Keratinocyte (primary cell): ENCODE measurements at places on chromosomes 4 and X.

- no peak for DNase-seq
These were observed 397.1 kb upstream of the FAM241A start for GRCh38 chr4:111748157-111748556.

DNA sequence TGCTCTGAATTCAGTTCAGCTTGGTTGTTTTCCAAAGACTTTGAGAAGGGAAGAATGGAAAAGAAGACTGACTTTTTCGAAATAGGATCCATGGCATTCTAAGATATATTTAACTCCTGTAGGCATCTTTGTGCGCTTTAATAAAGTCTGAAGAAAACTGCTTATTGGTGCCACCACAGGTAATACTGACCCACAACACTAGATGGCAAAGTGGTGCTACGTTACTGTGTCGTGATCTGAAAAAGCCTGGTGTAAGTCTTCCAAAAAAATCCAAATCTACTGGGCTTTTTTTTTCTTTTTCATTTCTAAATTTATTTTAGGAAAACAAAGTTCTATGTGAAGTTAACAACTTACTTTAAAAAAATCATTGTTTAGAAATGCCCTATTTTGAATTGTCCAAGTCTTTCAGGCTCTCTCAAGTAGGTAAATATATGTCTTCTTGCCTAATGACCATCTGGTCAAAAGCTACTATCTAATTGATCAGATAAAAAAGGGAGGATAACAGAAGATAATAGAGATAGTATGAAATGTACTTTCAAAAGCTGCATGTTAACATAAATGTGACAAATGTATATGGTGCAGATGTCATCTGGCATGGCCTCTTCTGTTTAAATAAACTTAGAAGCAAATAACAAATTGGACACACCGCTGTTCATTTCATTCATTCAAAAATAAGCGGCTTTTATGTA is 47.0 kb upstream of the MID1IP1 start:
- DNase-seq = peak; percentile 13

DNA sequence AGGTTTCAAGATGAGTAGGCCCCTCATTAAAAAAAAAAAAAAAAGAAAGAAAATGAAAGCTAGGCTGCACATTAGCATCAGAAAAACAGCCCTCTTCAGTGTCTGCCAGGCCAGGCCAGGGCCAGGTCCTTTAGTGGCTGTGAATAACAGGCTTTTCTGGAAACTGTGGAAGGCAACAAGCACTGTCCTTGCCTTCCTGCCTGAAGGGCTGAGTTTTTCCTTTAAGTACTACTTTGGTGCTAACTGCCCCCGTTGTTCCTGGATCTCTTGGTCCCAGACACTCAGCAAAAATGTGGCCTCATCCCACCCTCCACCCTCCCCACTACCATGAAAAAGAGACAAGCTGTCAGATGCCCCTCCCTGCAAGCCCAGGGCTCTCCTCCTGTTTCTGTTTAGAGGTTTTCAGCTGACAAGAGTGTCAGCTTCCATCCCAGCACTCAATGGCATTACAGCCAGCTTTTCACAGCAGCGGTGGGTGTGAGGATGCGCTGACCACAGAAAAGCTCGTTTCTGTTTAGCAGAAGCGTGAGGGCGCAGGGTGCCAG is 174.2 kb downstream of the NHS start:
- DNase-seq = no peak

GRCh38 chr4:80007745-80008149 is 65.3 kb downstream of the ANTXR2 start:
- no peak for DNase-seq

- no peak for DNase-seq
These were observed 8.4 kb downstream of the C4orf54 start for GRCh38 chr4:99649208-99649607.

DNA sequence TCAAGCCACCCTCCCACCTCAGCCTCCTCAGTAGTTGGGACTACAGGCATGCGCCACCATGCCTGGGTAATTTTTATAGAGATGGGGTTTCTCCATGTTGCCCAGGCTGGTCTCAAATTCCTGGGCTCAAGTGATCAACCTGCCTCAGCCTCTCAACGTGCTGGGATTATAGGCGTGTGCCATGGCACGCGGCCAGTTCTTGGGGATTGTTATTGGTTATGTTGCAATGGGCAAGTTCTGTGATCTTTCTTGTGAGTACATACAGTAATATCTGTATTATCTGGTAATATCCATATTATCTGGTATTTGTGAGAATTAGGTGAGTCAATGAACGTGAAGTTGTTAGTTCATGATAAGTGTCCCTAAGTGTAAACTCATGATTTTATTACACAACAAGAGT is 90.3 kb upstream of the TBL1X start:
- no peak for DNase-seq

- DNase-seq = no peak
These were observed 26.9 kb downstream of the XK start for GRCh38 chrX:37712458-37712857.

GRCh38 chr4:146285037-146285436 is 70.7 kb downstream of the REELD1 start:
- DNase-seq = no peak

DNA sequence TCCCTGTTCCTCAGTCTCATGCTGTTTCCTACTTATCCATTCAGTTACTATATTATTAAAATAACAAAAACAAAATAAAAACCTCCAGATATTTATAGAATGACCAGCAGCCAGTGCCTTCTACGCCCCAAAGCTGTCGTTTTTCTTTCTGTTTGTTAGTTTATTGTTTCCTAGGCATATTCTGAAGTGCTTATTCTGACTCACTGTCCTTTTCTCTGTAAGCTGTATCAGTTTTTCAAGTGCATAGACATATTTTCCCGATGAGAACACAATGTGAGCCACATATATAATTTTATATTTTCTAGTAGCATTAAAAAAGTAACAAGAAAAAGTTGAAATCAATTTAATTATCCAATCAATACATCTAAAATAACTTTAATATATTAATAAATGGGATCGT is 2158.6 kb upstream of the TENM3 start:
- DNase-seq = no peak

DNA sequence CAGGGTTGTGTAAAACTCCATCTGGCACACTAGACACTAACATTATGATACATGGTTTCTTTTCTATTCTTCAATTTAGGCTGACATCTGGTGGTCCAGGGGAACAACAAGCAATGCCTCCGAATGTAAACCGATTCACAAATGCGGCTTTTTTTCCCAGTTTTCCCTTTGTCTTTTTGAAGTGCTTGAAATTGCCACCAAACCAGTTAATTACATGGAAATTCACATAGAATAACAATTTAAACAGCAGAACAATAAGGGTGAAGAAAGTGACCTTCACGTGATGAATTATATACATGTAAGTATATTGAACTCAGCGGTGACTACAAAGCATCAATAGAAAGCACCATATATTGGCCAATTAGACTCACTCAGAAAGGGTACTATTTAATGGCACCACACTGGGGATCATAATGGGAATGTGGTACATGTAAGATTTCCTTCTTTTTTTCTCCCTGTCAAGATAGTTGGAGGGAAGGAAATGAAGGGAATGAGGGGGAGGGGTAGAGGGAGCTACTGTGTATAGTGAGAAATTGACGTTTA is 103.9 kb downstream of the MMRN1 start:
- no peak for DNase-seq

DNA sequence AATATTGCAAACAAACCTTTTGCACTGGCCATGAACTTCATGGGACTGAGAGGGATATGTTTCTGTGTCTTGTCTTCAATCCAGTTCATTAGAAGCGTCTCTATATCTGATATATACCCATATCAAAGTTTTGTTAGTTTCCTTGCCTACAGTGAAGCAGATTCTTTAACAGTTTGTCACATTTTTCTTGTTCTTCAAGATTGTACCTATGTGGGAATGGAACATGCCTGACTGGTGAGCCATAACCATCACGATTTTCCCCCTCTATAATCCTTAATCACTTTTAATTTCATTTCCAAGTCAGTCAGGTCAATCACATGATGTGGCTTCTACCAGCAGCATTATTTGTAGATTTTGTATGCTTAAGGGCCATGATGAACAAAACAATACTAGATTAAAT is 197.1 kb upstream of the PDE5A start:
- DNase-seq = no peak

- no peak for DNase-seq
These were observed 12.2 kb downstream of the ARHGEF6 start for GRCh38 chrX:136768469-136769084.

- DNase-seq = no peak
These were observed 31.2 kb downstream of the PRIMPOL start for GRCh38 chr4:184680698-184681097.

- no peak for DNase-seq
These were observed 24.0 kb upstream of the SLC7A3 start for GRCh38 chrX:70954871-70955270.
